Testis (tissue), 5 donors: ENCODE measurements at places on chromosomes 6 and 20. TPM values are rescaled to one million over a fixed set of nuclear protein-coding genes. Genes with fewer than 3 reads are reported as not detected.

- DNase-seq: no peak
Measured at GRCh38 chr6:11803591-11803971, 25.0 kb upstream of the ADTRP start.

DNA sequence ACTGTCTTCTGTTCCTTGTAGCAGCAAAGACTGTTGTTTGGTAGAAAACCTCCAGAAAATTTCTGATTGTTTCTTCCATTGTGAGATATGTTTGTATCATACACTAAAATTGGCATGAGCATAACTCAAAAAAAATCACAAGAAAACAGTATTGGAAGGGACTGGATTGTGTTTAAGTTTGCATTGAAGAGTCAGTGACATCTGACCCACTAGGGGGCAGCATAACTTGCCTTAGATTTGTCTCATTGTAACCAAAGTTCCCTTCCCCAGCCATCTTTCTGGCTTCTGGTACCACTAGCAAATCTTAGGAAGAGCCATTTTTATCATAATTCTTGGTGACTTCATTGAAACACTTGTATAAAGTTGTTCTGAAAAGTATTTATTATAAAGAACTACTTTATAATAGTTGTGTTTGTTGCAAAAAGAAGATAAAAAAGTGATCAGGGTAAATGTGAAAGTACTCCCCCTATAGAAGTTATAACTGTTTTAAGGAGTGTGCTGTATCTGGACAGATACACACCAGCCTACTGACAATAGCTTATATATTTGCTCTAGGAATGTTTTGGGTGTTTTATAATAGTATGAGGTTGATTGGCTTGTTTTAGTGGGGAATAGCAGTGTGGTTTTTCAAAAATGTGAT lies 7.7 kb downstream of the CSTF1 start:
- DNase-seq: peak; percentile 85

POU5F1 gene
- total RNA-seq: 1.3 TPM

SLC35F1 gene
- total RNA-seq: 1.8 TPM

GSTA1 gene
- 307 TPM for total RNA-seq
